ENCODE measurements at places on chromosomes 16 and 17.

DNA sequence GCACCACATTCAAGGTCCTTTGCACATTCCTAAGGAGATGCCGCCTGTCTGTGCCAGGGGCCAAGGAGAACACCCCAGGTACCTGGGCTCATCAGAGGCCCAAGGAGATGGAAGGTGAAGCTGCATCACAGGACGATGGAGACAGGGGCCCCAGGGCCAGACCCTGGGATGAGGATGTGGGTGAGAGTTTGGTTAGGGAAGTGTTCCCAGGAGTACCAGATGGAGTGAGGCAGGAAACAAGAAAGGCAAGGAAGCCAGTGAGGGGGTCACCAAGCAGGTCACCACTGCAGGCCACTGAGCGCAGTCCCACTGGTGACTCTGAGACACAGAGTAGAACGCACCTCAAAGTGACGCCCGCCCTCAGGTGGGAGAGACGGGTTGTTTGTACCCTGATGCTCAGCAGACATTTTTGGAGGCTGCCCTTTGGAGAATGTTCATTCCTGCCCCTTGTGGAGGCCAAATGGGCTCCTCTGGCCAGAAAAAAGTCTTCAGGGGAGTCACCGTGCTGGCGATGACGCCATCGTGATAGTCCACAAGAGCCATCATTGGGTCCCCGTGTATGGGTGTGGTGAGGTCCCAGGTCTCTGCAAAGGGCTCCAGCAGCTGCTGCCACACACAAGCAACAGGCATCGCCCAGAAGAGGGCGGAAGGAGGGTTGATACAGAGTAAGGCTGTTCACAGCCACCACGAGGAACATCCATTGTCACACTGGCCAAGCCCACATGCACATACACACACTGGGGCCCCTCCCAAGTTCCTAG, 57.5 kb downstream of the BEAN1 start:
- peak; percentile 37 for DNase-seq

- DNase-seq = no peak
Observed at GRCh38 chr16:73339821-73340220, 291.9 kb upstream of the ZFHX3 start.

- DNase-seq = no peak
Observed at GRCh38 chr17:52064791-52065211, 93.7 kb downstream of the CA10 start.

- DNase-seq = no peak
Observed at GRCh38 chr17:2331303-2331702, 5.0 kb downstream of the TSR1 start.

GRCh38 chr16:68644715-68645493, at the start of gene CDH3:
Gene CDH3 (plus strand): TSS chr16:68645310. CDS start chr16:68645380, 70 bp downstream.
- peak; percentile 38 for DNase-seq

GRCh38 chr17:6701719-6702118, 11.4 kb downstream of the SLC13A5 start:
- DNase-seq = peak; percentile 54

GRCh38 chr16:22342082-22342481, 32.3 kb downstream of the CDR2 start:
- DNase-seq = no peak

Measured in activated naive CD4-positive, alpha-beta T cell treated with anti-CD3 and anti-CD28 coated beads, Interleukin-2, amount 10 ng/mL, durations not matched to agents 7 days and 5 days (primary cell).